ENCODE measurements at places on chromosomes 4 and X.

DNA sequence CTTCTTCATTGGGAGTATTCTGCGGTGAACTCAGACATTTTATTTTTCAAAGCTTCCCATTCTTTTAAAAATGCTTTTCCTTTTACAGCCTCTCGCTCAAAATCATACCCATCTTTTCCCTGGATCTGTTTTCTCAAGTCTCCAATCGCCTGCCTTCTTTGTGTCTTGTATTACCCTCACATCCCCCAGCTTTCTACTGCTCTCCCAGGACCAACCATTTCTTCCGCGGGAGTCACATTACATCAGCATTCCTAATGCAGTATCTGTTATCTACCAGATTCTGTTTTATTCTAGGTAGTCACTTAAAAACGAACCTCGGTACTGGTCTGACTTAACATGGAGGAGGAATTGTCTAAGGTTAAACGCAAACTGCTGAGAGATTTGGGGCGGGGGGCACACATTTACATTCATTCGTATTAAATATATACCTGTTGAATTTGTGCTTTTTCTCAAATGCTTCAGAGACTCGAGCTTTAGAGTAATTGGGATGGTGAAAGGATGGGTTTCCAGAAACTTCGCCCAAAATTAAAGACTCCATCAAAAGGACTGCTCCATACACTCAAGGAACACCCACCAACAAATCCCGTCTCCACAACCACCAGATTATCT lies 493 bp upstream of the UCHL1 start:
- H3K4me3 ChIP-seq = peak overlapping the region; percentile 54
- no peak for DNase-seq
- peaks cover 59% of the 10 kb centered on the region for H3K27me3 ChIP-seq
- peaks cover 7% of the 10 kb centered on the region for H3K4me1 ChIP-seq

GRCh38 chr4:185346975-185347601 lies 48.6 kb downstream of the LRP2BP start:
- H3K4me1 ChIP-seq = no peaks in the 10 kb centered on the region
- H3K27me3 ChIP-seq = no peaks in the 10 kb centered on the region
- no peak overlapping the region for H3K27ac ChIP-seq
- no peak for DNase-seq

DNA sequence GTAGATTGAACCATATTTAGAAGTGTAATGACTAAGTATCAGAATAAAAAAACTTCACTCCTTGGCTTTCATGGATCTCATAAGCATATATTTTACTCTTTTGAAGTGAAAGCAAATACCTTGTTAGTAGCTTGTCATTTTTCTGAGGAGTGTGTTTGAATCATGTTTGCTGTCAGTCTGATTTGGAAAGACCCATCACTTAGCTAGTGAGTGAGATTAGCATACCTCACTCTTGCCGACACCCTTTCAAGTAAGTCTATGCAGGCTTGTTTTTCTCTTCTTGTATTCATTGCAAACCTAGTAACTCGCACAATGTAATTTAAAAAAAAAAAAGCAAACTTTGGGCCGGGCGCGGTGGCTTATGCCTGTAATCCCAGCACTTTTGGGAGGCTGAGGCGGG lies 360.0 kb downstream of the ARHGAP24 start:
- H3K36me3 ChIP-seq = no peaks in the 10 kb centered on the region
- H3K4me3 ChIP-seq = no peak overlapping the region
- no peak for DNase-seq
- no peaks in the 10 kb centered on the region for H3K27me3 ChIP-seq
- no peaks in the 10 kb centered on the region for H3K4me1 ChIP-seq
- no peak overlapping the region for H3K27ac ChIP-seq

- no peaks in the 10 kb centered on the region for H3K4me1 ChIP-seq
- no peak overlapping the region for H3K27ac ChIP-seq
- no peaks in the 10 kb centered on the region for H3K36me3 ChIP-seq
- H3K27me3 ChIP-seq = no peaks in the 10 kb centered on the region
- no peak for DNase-seq
Measured at GRCh38 chr4:85565761-85566480, 91.0 kb downstream of the ARHGAP24 start.

GRCh38 chr4:82784681-82785610 lies 13.7 kb downstream of the SCD5 start:
- no peaks in the 10 kb centered on the region for H3K36me3 ChIP-seq
- H3K27me3 ChIP-seq = no peaks in the 10 kb centered on the region
- H3K4me3 ChIP-seq = no peak overlapping the region
- peak; percentile 79 for DNase-seq
- H3K27ac ChIP-seq = no peak overlapping the region

- no peak for DNase-seq
- H3K4me3 ChIP-seq = no peak overlapping the region
- no peaks in the 10 kb centered on the region for H3K27me3 ChIP-seq
- H3K4me1 ChIP-seq = no peaks in the 10 kb centered on the region
- H3K36me3 ChIP-seq = peaks cover 11% of the 10 kb centered on the region
- no peak overlapping the region for H3K27ac ChIP-seq
Measured at GRCh38 chrX:1598021-1598875, 6.8 kb downstream of the AKAP17A start.

GRCh38 chr4:88419874-88420273 lies 37.0 kb upstream of the HERC5 start:
- H3K27me3 ChIP-seq = no peaks in the 10 kb centered on the region
- no peak overlapping the region for H3K4me3 ChIP-seq
- DNase-seq = no peak
- H3K36me3 ChIP-seq = peaks cover 3% of the 10 kb centered on the region
